GM12892 (cell line): ENCODE measurements at places on chromosomes 7 and 10.

DNA sequence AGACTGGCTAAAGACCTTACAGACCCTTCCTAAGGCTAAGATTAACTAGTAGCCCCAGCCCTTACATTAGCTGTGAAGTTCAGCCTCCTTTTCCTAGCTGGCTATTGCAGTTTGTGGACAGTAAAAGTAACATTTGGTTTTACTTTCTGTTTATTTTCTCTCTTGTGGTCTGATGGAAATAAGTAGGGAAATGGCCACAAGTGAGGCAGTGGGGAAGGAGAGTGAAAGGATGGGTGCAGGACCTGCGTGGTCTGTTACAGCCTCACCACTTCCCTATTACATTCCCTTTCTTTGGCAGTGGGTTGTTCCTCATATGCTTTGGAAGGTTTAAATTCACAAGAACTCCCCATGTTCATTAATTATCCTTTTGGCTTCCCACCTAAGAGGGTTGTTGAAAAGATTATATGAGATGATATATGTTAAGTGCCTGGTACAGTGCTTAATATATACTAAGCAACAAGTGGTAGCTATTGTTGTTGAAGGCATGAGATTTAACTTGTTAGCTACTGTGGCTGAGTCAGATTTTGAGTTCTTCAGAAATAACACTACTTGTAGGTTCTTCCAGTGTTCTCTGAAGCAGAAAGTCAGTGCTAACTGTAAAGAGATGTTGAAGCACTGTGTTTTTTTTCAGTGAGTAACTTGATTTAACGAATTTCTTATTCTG is 181.7 kb downstream of the ST7 start:
- no peak for DNase-seq

DNA sequence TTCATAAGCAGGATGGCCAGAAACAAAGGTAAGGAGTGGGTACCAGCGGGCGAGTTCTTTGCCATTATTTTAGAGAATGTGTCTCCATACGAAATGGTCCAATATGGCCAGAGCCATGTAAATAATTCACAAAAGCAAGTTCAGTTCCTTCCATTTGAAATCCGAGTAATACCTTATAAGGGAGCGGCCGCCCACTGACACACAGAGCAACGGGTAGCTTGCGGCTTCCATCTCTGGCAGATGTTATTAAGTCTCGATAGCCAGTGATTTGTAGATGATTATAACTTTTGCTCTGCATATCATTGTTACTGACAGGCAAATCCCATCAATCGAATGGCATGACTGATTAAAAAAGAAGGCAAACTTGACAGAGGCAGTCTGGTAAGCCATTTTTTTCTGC is 63.2 kb downstream of the GFRA1 start:
- DNase-seq, result no peak

DNA sequence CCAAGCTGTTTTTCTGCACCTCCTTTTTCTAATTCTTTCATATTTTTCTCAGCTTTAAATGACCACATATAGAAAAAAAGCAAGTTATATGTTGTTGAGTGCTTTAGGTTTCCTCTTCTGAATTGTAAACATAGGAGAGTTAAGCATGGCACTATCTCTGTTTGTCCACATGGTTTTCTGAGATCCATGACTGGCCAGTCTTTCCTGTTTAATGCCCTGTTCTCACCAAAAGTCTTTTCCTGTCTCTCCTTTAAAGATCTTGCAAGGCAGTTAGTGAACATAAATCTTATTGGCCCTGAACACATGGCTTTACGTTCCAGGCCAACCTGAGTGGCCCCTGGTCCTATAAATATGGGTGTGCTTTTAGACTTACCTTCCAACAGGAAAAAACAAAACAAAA is 19.4 kb downstream of the TRPV5 start:
- DNase-seq, result no peak

DNA sequence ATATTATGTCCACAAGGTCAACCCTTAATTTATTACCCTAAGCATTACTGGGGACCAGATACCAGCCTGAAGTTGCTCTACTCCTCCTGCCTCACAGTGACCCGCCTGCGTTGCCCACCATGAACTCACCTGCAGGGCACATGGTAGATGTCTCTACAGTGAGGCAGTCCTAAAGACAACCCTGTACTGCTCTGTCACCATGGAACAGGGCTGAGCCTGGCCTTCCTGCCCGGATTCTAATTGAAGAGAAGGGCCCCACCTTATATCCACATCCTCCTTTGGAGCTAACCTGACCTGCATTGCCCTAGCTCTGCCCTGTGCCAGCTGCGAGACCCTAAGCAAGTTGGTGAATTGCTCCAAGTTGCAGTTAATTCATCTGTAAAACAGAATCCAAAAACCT is 4.1 kb downstream of the SH3PXD2A start:
- DNase-seq, result no peak

- no peak for DNase-seq
Observed at GRCh38 chr7:22723637-22724036, 3.4 kb upstream of the IL6 start.

DNA sequence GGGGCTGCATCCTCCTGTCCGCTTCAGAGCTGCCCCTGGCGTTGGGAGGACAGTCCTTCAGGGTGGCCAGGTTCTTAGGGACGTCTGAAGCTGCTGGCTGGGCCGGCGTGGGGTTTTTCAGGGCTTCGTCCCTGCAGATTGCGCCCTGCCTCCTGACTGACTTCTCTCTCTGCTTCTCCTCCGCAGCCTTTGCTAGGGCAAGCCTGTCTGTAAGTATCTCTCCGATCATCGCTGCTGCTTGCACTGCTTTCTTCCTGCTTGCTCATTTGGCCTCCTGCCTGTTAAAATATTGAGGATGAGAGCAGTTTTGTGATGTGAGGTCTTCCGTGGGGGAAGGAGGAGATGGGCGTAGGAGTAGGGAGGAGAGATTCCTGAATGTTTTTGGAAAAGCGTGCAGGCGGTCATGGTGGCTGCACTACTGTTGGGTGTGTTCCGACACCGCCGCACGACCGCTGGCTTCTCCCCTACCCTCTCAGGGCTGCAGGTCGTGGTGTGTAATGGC is 25.3 kb downstream of the PFKFB3 start:
- no peak for DNase-seq

GRCh38 chr7:117848941-117849340 is 24.3 kb downstream of the CTTNBP2 start:
- no peak for DNase-seq

DNA sequence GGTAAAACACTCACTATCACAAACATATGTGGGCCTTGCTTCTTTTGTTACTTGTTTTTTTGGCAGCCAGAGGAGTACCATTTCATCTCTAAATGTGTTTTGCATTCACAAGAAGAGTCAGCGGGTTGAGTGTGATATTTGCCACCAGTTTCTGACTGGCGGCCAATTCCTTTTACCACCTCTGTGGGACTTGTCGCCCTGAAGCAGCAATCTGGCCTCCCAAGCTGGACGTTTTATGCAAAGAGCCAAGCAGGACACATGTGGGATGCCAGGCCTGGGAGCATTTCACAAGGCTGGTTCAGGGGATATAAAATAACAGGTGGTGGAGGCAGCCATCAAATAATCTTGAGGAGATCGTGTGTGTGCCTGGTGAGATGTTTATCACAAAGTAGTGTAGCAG is 61.8 kb upstream of the TRIL start:
- no peak for DNase-seq

DNA sequence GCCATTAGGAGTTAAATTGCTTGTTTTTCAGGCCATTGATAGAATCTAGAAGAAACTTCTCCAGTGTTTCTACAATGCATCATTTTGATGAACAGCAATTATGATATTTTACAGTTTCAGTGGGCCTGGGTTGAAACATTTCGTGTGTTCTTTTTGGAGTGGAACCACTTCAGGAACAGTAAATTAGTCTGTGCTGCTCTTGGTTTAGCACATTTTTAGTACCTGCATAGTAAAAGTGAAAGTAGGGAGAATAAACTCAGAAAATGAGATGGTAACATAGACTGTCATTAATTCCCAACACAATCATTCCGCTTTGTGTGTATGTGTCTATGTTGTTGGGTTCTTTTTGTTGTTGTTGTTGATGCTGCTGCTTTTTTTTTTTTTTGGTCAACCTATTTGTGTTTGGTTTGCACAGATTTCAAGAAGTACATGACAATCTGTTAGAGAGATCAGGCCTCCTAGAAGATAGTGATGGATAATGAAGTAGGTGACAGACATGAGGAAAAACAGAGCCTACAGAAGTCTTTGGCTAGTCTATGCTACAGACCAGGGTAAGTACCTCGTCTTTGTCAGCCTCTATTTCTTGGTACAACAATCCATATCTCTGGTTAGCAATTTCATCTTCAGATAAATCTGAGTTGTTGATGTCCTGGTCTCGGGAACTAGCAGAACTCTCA is 154.0 kb upstream of the TARP start:
- no peak for DNase-seq

DNA sequence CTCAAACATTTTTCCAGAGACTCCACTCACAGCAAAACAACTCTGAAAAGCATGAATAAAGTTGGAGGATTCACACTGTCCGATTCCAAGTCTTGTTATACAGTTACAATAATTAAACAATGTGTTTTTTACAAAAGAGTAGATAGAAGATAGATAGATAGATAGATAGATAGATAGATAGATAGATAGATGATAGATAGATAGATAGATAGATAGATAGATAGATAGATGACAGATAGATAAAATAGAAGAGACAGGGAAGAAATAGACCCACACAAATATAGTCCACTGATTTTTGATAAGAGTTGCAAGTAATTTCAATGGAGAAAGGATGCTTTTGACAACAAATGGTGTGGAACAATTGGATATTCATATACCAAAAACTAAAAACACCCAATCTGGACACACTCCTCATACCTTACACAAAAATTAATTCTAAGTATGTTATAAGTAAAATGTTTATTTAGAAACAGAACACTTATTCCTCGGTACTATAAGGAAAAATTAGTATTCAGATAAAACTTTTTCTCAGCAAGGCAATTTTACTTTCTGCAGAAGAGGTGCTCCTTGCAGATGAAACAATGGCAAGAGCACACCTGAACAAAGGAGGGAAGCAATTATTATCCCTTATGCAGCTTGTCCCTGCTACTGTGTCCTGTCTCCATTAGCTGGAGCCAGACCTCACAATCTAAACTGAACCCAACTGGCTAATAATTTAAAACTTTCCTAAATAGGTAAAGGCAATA is 5.7 kb upstream of the TAS2R39 start:
- no peak for DNase-seq

DNA sequence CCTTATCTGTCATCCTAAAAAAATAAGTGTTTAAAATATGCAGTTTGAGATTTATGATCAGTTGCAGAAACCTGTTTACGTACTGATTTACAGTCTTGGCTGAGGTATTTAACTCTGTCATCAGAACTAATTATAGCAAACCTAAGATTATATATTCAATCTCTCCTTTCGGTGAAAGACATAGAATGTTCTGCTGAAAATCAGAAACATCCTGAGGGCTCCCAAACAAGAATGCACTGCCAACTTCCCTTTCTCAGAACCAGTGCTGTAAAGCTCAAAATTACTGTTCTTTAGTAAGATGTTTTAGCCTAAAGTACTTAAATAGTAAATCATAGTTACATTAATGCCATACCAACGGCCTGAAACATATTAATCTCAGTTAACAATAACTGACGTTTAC is 34.3 kb downstream of the FAM204A start:
- DNase-seq, result no peak

DNA sequence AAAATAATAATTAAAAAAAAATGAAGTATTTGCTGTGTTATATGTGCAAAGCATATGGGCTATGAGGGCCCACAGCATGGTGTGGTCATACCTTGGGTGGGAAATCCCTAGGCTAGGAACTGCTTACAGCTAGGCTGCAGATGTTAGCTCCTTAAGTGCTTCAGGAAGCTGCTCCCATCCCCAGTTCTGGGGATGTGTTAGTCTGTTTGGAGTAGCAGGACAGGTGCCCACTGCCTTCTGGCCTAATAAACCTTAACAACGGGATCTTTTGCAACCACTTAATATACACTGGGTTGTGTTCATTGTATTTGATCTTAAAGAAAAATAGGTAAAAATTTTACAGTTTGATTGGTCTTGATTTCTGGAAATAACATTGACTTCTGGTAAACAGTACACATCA is 46.3 kb downstream of the HK1 start:
- DNase-seq, result no peak

- DNase-seq, result no peak
Observed at GRCh38 chr10:120997756-120998155, 146.6 kb downstream of the WDR11 start.

DNA sequence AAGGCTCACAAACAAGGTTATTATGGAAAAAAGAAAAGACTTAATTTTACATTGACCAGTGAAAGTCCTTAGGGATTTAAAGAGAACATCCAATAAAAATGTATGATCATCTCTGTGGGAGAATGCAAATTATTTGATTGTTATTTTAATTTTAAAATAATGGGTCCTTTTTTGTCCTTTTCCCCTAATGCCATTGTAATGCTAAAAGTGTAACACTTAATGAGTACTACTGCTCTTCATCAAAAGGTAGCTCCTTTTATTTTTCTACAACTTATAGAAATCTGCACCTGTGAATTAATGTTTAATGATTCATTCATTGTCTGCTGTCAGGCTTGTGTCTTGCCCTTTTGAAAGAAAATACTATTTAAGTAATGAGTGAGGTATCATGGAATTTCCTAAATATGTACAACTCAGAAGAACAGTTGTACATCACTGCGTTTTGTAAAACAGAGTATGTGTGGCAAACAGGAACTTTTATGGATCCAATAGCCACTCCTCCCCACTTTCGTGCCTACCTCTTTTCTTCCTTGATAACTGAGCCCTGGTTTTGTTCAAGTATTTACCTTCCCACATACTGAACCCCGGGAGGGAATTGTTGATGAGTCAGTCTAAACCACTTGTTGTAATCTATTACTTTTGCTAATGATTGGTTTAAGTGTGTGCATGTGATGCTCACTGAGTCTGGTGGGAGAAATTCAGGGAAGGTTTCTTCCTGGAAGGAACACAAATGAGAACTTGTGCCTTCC is 19.9 kb upstream of the TRUB1 start:
- no peak for DNase-seq

DNA sequence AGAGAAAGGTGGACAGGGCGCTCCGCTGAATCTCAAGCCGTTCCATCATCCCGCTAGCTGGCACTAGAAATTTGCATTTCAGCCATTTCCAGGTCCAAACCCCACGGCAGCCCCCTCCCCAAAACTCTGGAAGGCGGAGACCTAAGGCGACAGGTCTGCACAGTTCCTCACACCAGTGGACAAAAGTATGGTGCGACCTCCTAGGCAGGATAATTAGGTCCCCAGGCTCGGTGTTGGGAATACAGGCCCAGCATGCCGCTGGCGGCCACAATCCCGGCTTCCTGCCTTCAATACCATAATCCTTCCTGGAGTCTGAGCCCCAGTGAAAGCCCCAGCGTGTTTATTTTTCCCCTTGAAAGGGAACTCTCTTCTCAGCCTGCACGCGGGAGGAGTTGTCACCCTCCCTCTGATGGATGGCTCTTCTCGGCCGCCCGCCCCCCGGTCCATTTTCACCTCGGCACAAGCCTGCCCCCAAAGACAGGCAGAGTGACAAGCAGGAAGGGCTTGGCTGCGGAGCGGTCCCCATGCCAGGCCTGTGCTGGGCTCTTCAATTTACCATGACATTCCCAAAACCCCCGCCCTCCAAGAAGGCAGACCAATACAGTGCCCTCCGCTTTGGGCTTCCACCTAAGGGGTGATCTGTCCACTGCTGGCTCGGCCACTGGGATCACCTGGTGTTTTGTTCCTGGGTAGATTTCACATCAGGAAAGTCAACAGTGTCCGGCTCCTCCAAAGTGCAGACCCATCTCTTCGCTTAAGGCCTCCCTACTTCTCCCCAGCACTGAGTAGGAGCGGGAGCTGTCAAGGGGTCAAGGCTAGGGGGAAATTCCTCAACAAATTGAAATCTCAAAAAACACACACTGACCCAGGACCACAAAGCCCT is 2.2 kb downstream of the FGFR2 start:
- DNase-seq, result no peak
